ENCODE measurements at places on chromosomes 7 and 10.

- no peak for DNase-seq
Observed at GRCh38 chr10:72127571-72127970, 39.2 kb upstream of the SPOCK2 start.

GRCh38 chr10:76453332-76453731 is 1021.9 kb downstream of the LRMDA start:
- no peak for DNase-seq

- no peak for DNase-seq
Observed at GRCh38 chr7:11505471-11505985, 326.5 kb downstream of the THSD7A start.

DNA sequence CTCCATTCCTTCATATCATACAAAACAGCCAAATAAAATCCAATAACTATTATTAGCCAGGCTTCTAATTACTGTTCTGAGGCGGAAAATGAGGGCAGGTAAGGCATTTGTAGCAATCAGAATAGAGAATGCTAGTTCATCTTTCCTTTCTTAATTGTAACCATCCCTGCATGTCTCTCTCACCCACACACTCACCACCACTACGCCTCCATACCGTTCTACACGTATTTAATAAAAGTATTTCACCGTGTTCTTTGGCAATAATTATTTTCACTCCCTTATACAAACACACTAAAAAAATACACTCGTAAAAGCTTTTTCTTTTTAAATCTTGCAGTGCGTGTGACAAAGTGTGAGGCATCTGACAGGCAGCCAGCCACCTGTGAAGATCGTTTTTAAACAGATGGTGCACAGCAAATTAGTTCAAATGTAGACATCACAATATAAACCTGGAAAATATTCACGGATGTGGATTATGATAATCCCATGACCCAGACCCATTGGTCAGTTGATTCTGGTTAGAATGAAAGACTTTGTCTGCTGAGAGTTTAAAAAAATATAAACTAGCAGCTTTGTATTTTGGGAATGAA is 653.6 kb downstream of the REEP3 start:
- no peak for DNase-seq

DNA sequence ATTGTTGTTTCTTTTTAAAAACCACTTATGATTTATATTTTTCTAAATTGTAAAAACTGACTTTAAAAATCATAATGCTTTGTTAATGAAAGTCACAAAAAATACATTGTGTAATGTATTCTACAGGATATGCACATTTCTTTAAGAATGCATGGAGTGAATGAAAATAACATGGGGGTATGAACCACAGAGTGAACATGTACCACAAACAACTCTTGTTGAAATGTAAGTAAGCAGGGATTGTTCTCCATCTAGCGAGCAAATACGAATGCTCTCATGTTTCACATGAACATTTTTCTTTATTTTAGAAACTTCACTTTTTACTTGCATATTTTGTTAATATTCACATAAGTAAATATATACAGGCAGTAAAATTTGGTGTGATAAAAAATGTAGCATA is 35.6 kb upstream of the LAMB4 start:
- DNase-seq, result no peak

- DNase-seq, result no peak
Observed at GRCh38 chr7:149140831-149141230, 6.4 kb upstream of the ZNF398 start.

GRCh38 chr7:80807166-80807900 is 111.5 kb downstream of the SEMA3C start:
- no peak for DNase-seq

DNA sequence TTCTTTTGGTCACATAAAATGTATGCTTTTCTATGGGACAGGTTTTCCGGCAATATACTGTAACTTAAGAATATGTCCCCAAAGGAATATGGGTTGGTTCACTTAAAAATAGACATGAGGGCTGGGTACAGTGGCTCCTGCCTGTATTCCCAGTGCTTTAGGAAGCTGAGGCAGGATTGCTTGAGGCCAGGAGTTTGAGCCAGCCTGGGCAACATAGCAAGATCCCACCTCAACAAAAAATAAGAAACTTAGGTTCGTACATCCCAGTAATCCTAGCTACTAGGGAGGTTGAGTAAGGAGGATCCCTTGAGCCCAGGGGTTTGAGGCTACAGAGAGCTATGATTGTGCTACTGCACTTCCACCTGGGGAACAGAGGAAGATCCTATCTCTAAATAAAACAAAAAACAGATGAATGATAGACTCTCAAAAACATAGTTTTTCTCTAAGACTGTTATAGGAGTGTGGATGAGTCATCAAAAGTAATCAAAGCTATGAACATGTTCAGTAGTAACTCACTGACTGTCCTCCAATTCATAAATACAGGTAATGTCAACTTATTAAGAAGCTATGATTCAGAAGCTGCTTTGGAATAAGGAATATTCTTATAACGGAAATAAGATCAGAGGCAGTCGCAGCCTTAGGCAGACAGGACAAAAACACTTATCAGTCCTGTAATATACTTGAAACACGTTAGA is 2.6 kb upstream of the SEC31B start:
- DNase-seq, result no peak

DNA sequence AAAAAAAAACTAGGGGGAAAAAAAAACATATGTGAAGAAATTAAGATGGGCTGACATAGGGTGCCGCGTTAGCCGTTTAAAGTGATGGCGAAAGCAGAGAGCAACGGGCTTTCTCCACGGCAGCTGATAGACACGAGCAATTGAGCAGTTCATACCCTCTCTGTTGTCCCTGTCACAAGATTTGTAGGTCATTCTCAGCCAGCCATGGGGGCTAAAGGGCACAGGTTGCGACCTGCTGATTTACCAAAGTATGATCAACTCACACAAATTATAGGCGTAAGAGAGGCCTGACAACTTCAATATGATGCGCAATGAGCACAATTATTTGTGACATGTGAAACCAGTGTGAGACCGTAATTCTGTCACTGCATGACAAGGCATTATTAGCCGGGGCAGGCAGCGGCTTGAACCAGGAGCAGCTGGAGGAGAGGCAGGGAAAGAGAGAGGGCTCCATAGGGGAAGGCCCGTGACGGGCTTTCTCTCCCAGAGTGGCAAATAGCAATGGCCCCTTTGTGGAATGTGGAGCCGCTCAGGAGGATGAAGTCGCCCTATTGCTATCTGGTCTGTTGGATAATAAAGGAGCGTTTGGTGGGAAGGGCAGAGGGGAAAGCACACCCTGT is 195.1 kb upstream of the HABP2 start:
- no peak for DNase-seq

DNA sequence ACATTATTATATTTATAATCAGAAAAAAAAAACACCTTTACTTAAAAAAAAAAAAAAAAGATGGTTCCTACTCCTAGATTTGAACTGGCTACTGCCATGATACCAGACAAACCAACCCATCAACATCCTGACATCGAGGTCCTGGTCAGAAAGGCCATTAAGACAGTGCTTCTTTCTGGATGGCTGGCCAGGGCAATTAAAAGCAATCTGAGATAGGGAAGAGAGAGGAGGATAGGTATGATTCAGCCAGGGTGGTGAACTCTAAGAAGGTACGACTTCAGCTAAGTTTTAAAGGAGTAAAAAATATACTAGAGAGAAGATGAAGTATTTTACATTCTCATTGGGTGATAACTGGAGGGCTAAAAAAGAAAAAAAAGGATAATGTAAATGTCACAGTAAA is 139.0 kb downstream of the DOCK4 start:
- no peak for DNase-seq

DNA sequence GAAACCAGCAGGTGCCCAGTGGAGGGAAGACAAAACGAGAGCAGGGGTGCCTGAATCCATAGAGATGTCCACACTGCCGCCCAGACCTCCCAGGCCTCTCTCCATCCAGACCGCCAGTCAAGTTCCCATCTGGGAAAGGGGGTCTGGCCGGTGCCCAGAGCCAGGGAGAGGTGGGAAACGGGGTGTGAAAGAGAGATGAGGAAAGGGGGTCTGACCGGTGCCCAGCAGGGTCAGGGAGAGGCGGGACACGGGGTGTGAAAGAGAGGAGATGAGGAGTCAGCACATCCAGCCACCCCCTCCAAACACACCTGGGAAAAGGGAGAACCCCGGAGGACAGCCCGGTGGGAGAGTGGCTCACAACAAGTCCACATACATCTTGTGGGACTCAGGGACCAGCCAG is 185.8 kb downstream of the PTPRN2 start:
- no peak for DNase-seq

DNA sequence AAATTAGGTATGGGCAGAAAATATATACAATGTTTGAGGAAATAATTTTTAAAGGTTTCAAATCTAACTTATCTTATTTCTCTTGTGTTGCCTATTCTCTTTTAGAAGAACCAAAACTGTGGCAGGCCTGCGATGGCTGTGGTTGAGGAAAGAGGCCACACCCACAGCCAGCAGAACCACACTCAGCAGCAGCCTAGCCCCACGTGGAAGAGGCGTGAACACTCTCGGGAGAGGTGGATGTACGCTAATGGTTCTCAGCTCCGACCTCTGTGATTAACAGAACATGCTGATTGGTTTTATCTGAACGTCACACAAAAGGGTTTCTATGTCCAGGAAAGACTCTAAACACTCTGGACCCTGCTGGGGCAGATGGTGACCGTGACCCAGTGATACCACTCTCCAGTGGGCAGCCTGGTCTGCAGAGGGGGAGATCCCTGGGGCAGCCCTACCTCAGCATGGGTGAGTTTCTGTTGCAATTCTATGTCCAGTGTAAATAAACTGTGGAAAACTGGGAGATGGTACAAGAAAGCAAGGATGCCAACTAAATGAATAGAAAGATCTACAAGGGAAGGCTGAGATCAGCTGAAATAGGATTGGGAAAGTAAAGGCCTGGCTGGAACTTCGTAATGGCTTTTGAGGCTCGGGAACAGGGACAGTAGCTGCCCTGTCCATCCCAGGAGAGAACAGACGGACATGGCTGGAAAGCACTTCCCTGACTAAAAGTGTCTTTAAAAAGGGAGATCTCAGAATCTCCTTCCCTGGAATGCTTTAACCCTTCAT is 26.6 kb downstream of the DIP2C start:
- DNase-seq, result no peak

DNA sequence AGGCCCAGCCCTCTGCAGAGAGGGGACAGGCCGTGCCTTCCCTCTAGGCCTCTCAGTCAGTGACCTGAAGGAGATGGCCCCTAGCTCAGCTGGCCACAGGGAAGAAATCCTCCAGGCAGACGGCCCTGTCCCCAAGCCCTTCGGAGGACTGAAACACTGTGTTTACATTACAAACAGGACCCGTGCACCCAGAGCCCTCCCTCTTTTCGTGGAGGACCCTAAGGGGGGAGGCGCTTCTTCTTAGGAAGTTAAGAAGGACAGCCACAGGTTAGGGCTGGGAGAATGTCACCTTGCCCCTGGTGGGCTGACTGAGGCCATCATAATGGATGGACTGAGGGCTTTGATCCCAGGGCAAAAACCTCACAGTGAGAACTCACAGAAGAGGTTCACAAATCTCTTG is 154.9 kb downstream of the SLIT1 start:
- no peak for DNase-seq

DNA sequence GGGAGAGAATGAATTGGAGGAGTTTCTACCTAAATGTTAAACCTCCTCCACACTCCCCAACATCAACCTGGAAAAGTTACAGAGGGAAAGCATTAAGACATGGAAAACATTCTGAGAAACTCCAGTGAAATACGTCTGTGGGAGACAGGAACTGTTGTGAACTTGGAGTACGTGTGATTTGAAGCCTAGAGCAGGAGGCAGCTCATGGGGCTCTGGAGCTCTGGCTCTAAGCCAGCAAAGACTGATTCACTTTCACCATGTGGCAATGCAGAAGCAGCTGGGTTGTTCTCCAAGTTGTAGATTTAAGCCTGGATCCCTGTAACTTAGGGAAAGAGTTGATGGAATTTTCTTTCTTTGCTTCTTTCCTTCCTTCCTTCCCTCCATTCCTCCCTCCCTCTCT is 503.2 kb downstream of the NRG3 start:
- no peak for DNase-seq

DNA sequence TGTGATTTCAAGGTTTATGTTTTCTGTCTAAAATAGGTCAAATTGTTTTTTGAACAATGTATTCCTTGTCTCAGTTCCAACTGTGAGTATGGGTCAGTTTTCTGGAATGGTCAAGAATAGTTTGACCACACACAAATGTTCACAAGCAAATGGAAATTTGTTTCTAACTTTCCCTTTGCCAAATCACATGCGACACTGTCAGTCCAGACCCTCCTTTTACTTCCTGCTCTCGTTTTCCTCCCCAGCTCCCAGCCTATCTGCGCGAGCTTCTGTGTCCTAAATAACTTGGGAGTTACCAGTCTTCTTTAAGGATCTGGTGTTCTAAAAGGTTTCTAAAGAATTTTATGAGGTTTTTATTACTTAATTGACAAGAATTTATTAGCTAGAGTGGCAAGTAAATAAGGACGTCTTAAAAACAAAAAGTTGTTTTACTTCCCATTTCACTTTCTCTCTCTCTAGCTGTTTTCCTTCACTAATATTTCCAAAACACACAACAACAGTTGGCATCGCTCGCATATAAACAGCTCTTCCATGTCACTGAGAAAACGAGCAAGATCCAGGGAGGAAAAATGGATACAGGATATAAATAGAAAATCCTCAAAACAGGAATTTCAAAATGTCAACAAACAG is 266.1 kb upstream of the KLF6 start:
- no peak for DNase-seq

DNA sequence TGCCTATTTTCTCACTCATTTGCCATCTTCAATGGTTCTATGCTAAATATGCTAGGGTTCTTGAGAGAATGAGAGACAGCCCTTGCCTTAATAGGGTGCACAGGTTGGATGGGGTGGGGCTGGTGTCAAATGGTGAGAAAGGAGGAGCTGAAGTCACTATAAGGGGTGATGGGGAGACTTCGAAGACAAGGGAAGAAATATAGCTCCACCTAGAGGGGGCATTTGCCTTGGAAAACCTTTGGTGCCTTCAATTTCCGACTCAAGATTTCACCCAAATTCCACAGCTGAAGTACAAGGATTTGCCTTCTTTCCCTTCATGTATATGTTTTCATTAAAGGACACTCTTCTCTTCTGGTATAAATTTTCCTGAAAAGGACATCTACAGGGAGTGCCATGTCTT is 5.6 kb downstream of the PTN start:
- DNase-seq, result no peak

DNA sequence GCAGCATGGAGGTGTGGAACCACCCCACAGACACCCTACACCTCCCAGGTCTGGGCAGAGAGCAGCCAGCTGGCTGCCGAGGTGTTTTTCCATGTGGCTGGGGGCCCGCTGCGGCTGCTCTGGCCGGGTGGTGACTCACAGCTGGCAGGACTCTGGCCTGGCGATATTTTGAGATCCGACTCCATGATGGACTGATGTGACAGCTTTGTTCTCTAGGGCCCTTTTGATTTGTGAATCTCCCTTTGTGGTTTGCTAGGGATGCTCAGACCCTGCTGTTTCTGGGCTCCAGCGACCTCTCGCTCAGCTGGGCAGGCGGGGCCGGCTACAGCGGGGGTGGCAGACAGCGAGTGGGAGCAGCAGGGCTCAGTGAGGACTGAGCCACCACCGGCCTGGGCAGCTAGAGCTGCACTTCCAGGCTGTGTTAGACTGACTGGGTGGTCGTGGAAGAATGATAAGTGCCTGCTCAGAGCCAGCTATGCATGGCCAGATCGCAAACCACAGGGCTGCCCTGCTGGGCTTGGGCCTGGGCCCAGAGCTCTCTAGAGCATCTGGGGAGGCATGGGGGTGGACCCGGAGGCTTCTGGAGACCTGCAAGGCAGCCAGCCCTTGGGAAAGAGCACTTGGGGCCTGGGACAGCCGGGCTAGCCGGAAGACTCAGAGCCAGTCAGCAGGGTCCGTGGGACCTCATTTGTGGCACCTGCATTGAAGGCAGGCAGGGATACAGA is 46.2 kb upstream of the GDF10 start:
- DNase-seq, result no peak
